ENCODE measurements at places on chromosomes 1 and 21.

- DNase-seq: peak; percentile 80
Measured at GRCh38 chr1:28926629-28927265, 12.4 kb downstream of the EPB41 start.

GRCh38 chr21:36663033-36663855 is 35.7 kb upstream of the SIM2 start:
- DNase-seq: no peak

DNA sequence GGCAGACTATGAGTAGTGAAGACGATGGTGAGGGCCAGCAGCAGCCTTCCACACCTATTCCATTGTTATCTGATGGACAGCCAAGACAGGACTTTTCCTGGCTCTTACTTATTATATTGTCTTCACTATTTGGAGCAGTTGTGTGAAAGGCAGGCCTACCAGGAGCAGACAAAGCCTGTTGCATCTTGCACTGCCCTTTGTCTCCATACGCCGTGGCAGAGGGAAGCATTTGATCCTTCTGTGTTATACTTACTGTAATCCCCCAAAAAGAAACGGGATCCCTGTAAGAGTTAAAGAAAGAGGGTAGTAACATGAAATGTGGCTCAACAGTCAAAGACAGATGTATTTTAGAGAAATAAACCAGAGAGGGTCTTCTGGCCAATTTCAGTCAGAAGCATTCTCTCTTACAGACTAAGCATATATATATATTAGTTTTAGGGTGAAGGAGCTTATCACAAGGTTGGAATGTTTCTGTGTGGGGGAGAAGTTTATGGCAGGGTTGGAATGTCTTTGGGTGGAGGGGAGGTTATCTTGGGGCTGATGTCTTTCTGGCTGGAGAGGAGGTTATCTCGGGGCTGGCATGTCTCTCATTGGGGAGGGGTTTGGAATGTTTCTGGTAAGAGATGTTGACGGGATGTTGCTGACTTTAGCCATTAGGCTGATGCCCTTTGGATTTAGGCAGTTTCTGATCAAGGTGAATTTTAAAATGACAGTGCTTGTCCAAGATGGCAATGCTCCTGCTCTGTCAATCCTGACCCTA is 23.4 kb upstream of the HSD3B1 start:
- no peak for DNase-seq

DNA sequence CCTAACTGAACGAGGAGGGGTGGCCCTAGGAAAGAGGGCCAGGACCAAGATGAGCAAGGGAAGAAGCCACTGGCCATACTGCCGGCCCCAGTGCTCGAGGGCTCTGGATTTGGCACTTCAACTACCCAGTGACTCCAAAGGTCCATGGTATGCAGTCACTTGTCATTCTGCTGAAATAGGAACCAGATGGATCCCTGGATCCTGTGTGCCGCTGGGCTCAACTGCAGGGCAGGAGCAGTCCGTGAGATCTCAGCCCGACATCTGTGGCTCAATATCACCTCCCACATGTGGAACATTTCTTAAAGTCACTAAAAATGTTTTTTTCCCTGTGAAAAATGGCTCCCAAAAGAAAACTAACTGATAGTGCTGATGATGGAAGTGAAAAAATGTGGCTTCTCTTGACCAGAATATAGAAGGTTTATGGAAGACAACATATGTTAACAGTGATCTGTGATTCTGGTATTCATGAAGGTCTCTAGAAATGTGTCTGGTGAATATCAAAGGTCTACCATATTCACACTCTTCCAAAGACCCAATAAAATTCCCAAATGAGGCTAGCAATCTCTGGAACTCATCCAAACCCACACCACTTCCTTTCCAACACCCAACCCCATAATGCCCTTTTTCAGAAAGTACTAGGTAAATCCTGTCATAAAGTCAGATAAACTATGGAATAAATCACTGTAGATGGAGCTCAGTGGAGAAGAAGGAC is 24.1 kb downstream of the PAFAH2 start:
- no peak for DNase-seq

GRCh38 chr1:98355656-98356383 is 305.7 kb upstream of the SNX7 start:
- no peak for DNase-seq

DNA sequence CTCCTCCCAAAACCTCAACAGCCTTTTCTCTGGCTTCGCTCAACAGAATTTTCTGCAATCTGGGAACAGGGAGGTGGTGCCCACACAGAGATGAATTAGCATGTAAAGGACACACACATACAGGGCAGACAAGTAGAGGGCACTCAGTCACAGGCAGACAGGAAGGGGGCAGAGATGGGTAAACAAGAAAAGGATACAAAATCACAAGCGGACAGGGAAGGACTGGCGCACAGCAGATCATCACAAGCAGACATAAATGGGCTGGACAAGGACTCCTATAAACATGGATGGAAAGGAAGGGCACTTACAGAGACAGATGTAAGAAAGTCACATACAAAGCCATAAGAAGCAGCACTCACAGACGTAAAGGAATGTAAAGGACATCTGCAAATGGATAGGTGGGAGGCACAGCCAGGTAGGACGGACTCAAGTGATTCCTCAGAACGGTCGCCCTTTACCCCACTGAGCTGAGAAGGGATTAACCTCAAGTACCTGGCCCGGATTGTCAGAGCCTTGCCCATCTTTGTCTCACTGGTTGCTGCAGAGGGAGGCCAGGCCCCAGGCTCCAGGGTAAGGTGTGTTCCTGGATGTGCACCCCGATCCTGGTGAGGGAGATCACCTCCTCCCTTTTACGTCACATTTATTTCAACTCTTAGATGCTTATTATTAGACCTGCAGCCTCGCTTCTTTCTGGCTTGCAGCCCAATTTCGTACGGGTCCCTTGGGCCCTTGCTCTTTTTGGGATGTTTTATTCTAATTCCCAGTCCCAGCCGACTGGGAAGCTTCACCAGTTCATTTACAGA is 836 bp upstream of the PRCC start:
- DNase-seq: no peak

DNA sequence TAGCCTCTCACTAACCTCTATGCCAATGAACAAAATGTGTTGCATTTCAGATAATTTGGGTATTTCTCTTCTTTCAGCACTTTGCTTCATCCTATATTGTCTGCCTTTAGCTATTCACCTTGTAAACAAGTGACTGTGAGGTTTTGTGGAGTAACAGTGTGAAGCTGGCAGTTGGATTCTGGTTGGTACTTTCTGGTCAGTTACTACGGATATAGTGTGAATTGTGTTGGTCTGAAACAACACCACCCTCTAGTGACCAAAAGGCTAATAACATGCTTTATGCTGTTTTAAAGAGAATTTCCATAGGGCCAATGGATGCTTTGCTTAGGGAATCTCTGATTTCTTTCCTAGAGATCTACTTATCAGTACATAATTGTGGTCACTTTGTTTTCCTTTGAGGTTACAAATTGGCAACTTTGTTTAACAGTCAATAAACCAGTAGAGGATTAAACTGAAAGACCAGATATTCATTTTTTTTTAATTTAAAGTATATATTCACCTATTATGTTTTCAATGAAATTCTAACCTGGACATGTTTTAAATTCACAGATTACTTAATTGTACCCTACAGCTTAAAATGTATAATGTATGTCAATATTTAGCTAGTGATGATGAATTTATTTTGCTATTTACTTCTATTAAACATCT is 2.5 kb upstream of the PTGER3 start:
- DNase-seq: peak; percentile 63

DNA sequence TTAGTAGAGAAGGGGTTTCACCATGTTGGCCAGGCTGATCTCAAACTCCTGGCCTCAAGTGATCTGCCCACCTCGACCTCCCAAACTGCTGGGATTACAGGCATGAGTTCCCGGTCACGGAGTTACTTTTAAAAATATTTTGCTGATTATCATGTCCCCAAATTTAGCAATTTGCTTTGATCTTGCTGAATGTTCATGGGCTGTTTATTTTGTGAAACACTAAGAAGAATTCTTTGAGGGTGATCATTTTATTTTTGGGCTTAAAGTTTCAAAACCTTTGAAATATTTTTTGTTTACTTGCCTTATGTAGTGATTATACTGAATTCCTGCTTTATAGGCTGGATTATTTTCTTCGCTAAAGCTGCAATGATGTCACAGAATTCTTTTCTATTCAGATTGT is 11.4 kb upstream of the LAMC1 start:
- no peak for DNase-seq

GRCh38 chr1:79079770-79080169 is 73.2 kb upstream of the ADGRL4 start:
- DNase-seq: no peak

DNA sequence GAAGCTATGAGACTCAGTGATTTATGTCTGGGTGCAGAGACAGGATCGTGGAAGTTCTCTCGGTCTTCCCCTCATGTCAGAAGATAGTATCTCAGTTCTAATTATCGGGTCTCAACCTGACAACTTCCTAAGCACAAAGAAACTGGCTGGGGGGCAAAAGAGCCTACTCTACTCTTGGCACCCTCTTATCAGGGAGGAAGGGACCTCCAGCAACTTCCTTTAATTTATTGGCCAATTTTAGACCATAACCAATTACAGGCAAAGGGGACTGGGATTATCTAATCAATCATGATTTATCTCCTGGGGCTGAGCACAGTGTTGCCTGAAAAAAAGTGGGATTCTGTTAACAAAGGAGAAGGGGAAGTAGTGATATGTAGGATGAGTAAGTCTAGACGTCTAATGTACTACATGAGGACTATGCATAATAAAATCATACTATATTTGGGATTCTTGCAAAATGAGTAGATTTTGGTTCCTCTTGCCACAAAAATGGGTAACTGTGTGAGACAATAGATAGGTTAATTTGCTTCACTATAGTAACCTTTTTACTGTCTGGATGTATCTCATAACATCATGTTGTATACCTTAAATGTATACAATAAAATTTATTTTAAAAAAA is 98.8 kb downstream of the ZFYVE9 start:
- DNase-seq: no peak

GRCh38 chr1:154465621-154466195 is 36.3 kb upstream of the TDRD10 start:
- DNase-seq: no peak

- DNase-seq: no peak
Measured at GRCh38 chr1:180997843-180998504, 24.7 kb downstream of the STX6 start.

GRCh38 chr1:50476800-50477199 is 53.6 kb upstream of the DMRTA2 start:
- no peak for DNase-seq

- DNase-seq: no peak
Measured at GRCh38 chr1:168138134-168138533, 1.4 kb upstream of the GPR161 start.

DNA sequence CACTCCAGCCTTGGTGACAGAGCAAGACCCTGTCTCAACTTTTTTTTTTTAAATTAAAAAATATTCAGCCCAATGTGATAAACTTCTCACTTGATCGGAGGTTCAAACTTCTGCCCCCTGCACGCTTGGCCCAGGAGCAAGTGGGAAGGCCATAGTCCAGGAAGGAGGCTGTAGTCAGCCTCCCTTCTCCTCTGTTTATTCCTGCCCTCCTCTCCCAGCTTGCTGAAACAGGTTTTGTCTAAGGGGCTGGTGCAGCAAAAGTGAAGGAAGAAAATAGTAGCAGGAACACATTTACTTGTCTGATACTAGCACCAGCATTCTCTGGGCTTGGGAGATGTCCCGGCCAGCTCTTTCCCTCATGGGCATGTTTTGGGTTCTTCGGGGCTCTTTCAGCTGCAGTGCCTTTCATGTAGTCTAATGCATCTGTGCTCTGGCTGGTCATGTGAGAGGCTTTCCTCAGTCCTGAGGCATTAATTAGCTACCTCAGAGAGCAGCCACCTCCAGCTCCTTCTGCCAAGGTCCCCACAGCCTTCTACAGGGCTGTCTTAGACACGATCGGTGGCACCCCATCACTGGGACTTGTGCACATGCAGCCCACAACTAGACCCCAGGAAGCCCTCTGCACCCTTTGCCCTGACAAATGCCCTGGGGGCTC is 12.9 kb downstream of the SLC44A3 start:
- no peak for DNase-seq

GRCh38 chr1:98975113-98975512 is 29.5 kb downstream of the PLPPR5 start:
- no peak for DNase-seq

- DNase-seq: no peak
Measured at GRCh38 chr1:55869065-55869464, 653.9 kb upstream of the USP24 start.

DNA sequence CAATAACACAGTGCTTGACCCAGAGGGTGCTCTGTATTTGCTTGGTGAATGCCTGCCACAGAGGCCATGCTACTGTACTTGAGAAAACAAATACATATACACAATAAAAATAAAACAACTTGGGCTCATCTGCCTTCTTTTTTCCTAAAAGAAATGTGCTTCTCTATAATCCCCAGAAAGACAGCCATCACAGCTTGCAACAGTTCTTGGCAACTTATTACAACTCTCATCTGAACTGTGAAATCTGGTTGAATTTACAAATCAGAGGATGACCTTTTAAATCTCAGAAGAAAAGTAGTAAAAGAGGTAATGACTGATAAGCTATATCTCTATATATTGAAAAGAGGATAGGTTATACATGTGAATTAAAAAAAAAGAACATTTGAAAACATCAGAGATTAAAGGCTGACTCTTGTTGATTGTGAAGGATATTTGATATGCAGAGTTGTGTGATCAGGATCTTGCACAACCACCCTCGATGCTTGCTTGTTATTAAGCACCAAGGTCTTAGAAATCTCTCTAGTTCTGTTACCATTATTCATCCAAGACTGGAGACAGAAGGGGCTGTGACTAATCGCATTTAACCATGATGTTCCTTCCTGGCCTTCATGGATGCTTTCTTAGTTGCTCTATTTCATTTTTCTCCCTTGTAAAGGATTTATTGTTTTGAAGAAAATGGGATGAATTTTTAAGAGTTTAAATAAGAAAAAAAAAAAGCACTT is 213.4 kb downstream of the APP start:
- DNase-seq: no peak

- DNase-seq: no peak
Measured at GRCh38 chr21:39628385-39628784, 15.6 kb downstream of the B3GALT5 start.

- DNase-seq: peak; percentile 16
Measured at GRCh38 chr1:246329900-246330299, 177.2 kb downstream of the SMYD3 start.

DNA sequence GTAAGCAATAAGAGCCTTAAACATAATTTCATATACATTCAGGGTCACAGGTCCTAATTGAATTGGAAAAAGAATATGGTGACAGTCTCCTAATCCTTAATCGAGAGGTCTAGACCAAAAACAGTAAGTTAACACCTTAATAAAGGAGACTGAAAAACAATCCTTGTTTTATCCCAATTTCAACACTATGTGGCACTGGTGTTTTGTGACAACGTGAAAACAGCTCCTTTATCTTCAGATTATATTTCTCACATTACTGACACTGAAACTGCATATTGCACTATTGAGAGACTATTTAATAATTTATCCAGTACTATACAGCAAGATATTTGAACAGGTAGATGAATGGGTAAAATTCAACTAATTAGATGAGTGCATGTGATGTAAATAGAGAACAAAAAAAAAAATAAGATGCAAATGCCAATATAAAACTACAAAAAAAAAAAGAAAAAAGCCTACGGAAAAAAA is 34.1 kb downstream of the TP53BP2 start:
- peak; percentile 54 for DNase-seq

GRCh38 chr1:29655945-29656850 is 419.9 kb downstream of the PTPRU start:
- no peak for DNase-seq
